ENCODE measurements at places on chromosomes 2 and 18.

DNA sequence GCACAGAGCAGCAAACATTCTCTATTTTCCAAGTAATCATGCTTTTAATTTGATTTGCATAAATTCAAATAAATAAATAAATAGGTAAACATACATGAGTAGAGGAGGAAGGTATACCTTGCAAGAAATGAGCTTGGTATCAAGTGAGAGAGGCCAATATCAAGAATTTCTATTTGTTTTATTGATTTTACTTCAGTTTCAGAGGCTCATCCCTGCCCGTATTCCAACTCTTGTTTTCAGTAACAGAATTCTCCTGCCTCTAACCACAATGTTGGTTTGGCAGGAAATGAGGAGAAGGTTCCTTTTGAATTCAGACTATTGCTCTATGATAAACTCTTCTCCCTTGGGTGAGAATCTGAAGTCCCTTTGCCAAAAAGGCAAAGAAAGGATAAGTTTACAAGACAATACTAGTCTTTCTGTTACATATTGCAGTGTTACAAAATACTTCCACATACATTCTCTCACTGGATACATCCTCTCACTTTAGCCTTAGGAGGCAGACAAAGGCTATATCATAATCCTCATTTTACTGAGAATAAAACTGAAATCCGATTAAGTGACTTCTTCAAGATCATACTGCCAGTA is 68.3 kb upstream of the ZNF397 start:
- DNase-seq: no peak

DNA sequence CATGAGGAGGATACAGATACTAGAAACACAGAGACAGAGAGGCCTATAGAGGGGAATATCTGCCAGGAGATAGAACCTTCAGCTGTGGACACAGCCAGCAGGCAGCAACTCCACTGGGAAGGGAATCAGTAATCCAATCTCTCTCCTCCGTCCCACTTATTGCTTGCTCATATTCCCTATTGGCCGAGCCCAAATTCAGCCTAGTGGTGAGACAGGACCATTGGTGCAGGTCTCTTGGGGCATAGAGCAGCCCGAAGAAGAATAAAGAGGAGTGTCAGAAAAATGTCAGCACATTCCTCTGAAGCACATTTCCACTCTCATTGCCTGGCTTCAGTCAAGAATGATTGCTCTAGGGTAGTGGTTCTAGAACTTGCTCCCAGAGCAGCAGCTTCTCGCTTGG is 1091.5 kb upstream of the GYPC start:
- DNase-seq: no peak

DNA sequence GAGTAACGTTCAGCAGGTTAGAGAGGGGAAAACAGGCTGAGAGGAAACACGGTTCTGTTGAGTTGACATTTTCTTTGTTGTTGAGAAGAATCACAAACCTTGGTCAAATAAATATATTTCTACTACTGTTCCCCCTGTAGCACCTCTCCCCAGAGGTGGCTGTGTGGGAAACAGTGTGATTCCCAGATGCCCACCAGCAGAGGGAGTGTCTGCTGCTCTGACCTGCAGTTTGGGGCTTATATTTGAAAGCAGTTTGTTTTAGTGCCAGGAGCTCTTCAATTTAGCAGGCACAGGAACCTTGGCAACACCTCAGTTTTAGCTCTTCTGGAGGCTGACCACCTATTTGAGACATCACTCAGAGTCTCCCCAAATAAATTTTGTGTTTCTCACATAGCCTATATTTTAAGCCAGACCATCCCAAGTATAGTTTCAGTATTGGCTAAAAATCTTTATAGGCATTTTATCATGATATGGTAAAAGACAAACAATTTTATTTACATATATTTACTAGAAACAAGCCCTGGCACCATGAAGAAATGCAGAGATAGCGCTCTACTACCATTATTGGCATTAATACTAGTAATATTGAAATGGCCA is 75.7 kb downstream of the PIK3C3 start:
- peak; percentile 40 for DNase-seq

DNA sequence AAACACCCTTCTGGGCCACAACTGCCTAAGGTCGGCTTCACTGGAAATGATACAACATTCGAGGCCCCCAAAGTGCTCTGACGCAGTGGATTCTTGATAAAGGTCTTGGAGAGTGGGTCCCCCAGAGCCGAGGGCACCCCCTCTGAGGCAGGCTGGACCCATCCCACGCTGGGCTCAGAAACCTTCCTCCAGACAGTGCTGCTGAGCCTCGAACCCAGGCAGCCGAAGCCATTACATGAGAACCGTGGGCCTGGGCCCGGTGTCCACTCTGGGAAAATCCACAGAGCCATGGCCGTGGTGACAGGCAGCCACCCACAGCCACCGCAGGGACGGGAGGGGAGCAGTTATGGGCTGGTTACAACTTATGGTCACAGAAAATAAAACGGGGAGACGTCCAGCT is 81.4 kb upstream of the ID2 start:
- DNase-seq: no peak

DNA sequence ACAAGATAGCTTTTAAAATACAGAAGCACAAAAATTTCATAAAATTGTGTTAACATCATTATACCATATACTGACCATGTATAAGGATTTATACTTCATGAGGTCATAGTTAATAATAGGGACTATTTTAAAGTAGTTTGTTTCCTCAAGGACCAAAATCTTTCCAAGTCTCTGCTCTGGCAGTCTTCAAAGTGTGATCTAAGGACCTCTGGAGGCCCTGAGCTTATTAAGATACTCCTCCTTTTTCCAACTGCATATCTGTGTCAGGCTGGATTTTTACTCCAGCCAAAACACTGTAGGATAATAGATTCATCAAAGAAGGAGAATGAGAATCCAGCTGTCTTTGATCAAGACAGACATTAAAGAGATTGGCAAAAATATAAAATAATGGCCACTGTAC is 1.7 kb upstream of the SCYGR2 start:
- DNase-seq: no peak

GRCh38 chr2:42979416-42979869 is 187.1 kb upstream of the HAAO start:
- no peak for DNase-seq

DNA sequence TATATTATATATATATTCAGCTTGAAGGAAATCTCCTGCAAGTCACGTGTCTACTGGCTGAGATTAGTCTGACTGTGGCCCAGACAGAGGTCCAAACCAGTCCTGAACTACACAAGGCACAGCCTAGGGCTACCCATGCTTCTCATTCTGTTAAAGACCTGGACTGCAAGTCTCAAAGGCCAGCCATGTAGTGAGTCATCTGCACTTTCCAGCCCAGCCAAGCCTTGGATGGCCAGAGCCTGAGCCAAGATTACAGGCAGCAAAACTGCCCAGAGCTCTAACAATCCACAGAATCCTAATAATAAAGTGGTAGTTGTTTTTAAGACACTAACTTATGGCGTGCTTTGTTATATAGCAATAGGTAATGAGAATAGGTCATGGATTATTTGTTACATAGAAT is 259.6 kb downstream of the SS18 start:
- DNase-seq: peak; percentile 20

DNA sequence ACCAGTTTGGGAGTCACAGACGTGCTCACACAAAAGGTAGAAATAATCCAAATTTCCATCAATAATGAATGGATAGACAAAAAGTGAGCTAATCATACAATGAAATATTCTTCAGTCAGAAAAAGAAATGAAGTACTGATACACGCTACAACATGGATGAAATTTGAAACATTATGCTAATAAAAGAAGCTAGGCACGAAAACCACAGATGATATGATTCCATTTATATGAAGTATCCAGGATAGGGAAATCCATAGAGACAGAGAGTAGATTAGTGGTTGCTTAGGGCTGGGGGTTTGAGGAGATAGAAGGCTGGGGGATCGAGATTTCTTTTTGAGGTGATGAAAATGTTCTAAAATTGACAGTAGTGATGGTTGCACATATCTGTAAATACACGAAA is 43.0 kb upstream of the ATP6V1B1 start:
- DNase-seq: no peak

DNA sequence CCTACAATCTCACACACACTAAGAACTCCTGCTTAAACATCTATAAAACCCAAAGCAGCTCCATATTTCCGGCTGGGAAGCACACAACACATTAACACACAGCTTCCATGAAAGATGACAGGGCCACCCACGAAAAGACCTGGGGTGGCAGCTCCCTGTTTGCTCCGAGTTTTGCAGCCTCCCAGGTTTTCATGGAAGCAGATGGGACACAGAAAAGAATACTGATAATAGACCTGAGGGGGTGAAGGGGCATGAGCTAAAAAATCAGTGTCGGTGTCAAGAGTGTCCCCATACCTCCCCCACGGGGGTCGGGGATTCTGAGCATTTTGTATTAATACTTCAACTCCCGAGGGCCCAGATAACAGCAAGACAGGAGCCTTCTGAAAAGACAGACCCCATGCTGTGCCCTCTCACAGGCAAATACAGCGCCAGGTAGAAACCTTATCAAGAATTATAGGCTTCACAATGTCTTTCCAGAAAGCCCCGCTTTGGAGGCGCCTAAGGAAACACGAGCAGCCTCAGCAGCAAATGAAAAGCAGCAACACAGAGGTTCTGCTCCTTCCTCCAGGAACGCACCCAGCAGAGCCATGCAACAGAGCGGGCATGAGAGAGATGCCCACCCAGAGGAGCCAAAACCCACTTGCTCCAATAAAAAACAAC is 50.5 kb downstream of the ZNF516 start:
- DNase-seq: no peak

DNA sequence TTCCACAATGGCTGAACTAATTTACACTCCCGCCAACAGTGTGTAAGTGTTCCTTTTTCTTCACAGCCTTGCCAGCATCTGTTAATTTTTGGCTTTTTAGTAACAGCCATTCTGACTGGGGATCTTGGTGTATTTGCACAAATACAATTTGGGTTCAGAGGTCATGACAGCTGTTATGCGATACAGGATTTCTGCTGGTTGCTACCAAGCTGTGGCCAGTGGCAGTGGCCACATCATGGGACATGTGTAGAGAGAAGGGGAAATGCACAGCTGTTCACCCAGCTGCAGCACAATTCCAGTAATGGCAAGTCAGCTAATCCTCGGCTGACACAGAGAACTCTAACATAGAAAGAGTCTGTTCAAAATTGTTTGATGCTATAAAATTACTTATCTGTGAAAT is 21.0 kb upstream of the SELENOI start:
- DNase-seq: no peak

DNA sequence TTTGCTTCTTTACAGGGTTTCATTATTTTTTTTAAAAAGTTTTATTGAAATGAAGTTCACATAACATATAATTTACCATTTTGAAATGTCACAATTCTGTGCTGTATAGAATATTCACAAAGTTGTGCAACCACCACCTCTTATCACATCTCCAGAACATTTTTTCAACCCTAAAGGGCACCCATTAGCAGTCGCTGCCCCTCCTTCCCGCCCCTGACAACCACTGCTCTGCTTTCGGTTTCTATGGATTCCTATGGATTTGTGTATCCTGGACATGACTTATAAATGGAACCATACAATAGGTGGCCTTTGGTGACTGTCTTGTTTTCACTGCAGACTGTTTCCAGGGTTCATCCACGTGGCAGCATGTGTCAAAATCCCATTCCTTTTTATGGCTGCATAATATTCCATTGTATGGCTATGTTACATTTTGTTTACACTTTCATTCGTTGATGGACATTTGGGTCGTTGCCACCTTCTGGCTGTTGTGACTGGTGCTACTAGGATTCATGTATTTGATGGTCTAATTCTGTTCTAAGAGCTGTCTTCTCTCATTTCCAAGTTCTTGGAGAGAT is 52.6 kb downstream of the SH3BP4 start:
- no peak for DNase-seq
